Heart left ventricle (tissue), 16 donors: ENCODE measurements at places on chromosomes 7 and 10. TPM values are rescaled to one million over a fixed set of nuclear protein-coding genes. Genes with fewer than 3 reads are reported as not detected.

OR2A42 gene
- not detected for total RNA-seq

DNA sequence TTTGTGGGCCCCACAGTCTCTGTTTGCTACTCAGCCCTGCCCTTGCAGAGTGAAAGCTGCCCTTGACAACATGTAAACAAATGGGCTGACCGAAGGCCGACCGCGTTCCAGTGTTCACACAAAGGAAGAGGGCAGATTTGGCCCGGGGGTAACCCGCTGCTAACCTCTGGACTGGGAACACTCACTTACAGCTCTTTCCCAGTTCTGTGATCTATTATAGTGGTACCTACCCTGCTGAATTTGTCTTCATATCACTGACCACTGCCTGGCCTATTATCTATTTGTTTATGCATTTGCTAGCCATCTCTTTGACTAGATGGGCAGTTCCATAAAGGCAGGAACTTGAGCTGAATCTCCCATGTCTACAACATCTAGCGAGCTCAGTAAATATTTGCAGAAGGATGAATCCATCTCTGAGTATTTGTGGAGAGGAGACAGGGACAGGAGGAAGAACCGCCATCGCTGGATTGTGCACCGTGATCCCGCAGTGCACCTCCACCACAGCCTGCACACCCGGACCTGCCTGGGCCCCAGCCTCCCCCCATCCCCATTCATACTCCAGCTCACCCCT is 15.2 kb downstream of the SLC29A3 start:
- DNase-seq, result no peak

DNA sequence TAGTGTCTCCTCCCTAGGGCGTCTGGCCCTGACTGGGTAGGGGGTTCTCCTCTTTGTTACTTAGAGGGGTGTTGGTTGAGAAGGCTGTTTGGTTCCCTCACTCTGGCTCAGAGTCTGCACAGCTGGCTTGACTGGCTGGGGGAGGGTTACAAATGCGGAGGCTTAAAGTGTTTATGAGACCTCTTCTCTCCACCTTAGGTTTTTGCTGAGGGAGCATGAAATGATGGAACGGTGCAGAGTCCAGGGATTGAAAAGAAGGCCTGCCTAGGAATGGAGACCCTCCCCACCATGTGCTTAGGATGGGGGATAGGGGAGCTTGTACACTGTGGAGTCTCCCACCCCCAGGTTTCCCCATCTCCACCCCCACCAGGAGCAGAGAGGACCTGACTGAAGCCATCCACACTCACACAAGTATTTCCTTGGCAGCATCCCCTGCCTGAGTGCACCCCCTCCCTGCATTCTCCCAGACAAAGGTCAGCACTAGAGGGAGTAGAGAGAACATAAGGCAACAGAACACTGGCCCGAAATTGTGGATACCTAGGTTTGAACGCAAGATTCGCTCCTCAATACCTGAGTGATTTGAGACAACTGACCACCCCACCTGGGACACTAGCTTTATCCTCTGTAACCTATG is 1.7 kb upstream of the LDB1 start:
- peak; percentile 49 for DNase-seq

DNA sequence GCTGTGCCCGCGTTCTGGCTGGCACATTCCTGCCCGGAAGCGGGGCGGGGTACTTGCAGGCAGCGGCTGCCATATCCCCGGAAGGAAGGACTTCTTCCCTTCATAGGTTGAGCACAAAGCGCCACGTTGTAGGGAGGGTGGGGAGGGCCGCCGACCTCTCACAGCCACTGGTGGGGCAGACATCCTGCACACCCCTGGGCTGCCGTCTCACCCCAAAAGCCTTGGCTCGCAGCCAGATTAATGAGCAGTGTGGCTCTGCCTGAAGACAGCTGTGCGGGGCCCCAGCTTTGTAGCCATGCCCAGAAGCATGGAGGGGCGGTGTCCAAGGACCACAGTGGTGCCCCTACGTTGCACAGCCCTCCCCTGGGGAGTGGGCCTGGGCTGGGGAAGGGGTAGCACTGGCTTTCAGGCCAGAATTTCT is 54.3 kb upstream of the DPYSL4 start:
- DNase-seq, result no peak
